Muscle of leg (tissue), 16 donors: ENCODE measurements at places on chromosomes 16 and 17. TPM values are rescaled to one million over a fixed set of nuclear protein-coding genes. Genes with fewer than 3 reads are reported as not detected.

CDC6 gene
- total RNA-seq, result 8.2 TPM

CD7 gene
- total RNA-seq, result 0.22 TPM

DNAI2 gene
- 0.09 TPM for total RNA-seq

CPNE7 gene
- total RNA-seq, result 0.09 TPM

KRTAP16-1 gene
- total RNA-seq, result not detected

AOC2 gene
- 0.66 TPM for total RNA-seq

TNP2 gene
- total RNA-seq, result not detected

DPEP3 gene
- total RNA-seq, result 0.04 TPM

SLC38A8 gene
- total RNA-seq, result not detected

ADGRG3 gene
- 0.04 TPM for total RNA-seq
